ENCODE measurements at places on chromosomes 3 and 15.

GRCh38 chr3:8793242-8793641, 23.8 kb upstream of the OXTR start:
- no peak for DNase-seq

DNA sequence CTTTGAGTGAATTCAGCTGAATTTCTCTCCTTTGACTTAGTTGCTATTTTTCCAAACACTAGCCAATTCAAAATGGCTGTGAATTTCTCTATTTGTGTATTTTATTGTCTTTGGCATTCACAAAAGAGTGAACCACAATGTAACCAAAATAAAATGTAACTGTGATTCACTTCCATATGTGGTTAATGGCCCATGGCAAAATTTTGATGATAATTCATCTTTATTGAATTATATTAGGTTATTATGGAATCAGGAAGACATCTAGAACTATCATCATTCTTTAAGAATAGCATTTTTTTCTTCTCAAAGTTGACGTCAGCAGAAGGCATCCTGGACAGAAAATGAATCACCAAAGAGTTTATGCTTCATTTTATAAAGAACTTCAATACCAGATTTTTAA, 705.3 kb upstream of the NAALADL2 start:
- no peak for DNase-seq

GRCh38 chr3:10444511-10444910, 60.9 kb downstream of the ATP2B2 start:
- no peak for DNase-seq

GRCh38 chr3:194667363-194667762, 4.6 kb downstream of the LSG1 start:
- no peak for DNase-seq
